WTC11 (cell line): ENCODE measurements at places on chromosomes 5 and 9.

GRCh38 chr9:108060175-108060574 lies 570.6 kb upstream of the KLF4 start:
- no peak overlapping the region for H3K4me3 ChIP-seq
- no peak overlapping the region for H3K27ac ChIP-seq
- H3K27me3 ChIP-seq, result no peaks in the 10 kb centered on the region
- no peaks in the 10 kb centered on the region for H3K36me3 ChIP-seq
- no peak for DNase-seq

- no peak overlapping the region for H3K4me3 ChIP-seq
- peak overlapping the region; percentile 87 for H3K27ac ChIP-seq
- H3K27me3 ChIP-seq, result no peaks in the 10 kb centered on the region
- DNase-seq, result no peak
- peaks cover 43% of the 10 kb centered on the region for H3K4me1 ChIP-seq
These were observed 98.2 kb downstream of the USP20 start for GRCh38 chr9:129933185-129934040.

DNA sequence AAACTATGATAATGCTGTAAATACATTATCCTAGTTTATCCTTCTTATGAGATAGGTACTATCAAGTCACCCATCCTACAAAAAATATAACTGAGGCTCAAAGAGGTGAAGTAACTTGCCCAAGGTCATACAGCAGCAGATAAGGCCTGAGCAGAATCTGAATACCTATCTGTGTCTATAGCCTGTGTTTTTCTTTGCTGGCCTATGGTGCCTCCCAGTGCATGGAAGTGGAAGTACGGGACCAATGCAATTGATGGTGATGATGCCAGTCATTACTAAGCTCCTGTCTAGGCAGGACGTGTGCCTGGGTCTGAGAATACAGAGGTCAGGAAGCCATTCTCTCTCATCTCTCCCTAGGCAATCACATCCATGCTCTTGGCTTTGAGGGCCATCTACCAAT lies 67.8 kb downstream of the FAT2 start:
- no peaks in the 10 kb centered on the region for H3K36me3 ChIP-seq
- H3K27me3 ChIP-seq, result no peaks in the 10 kb centered on the region
- DNase-seq, result peak; percentile 62
- no peak overlapping the region for H3K27ac ChIP-seq

GRCh38 chr5:1368756-1369155 lies 23.9 kb upstream of the CLPTM1L start:
- H3K27me3 ChIP-seq, result peaks cover 2% of the 10 kb centered on the region; the same call in 1 of the 2 replicates
- H3K36me3 ChIP-seq, result no peaks in the 10 kb centered on the region
- H3K4me3 ChIP-seq, result no peak overlapping the region
- peaks cover 12% of the 10 kb centered on the region; the same call in 1 of the 2 replicates for H3K4me1 ChIP-seq

- H3K4me1 ChIP-seq, result peaks cover 37% of the 10 kb centered on the region
- no peaks in the 10 kb centered on the region for H3K27me3 ChIP-seq
- no peak for DNase-seq
These were observed 29.2 kb upstream of the GTF2H2C start for GRCh38 chr5:69530561-69531405.

DNA sequence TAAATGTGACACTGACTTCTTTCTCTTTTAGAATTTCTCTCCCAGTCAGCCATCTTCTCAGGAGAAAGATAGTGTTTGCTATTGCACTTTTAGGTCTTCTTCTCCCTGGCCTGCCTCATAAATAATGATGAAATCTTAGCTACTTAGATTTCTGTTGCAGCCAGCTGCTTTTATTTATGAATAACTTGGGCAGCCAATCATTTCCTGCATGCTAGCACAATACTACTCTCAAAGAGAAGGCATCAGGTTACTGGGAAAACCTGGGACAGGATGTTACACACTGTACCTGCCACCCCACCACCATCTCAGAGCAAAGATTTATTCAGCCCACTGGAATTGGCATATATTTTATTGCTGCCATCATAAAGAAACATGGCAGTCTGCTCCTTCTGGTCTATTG lies 266.6 kb downstream of the PRELID2 start:
- H3K27me3 ChIP-seq, result no peaks in the 10 kb centered on the region
- H3K36me3 ChIP-seq, result peaks cover 6% of the 10 kb centered on the region; the same call in 1 of the 2 replicates
- peaks cover 19% of the 10 kb centered on the region for H3K4me1 ChIP-seq

DNA sequence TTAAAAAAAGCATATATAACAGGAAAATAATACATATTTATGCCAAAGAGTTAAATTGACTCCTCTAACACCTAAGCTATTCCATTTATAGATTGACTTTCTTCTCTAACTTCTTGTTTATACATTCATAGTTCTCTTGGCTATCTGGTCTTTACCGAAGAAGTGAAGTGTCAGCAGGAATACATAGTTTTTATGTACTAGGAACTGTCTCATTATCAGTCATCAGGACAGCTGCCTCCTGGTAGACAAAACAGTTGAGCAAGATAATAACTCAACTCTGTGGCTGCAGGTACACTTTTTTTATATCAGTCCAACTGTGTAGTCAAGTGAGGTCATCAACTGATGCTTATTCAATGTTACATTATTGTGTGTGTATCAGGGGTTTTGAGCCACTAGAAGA lies 1436.0 kb upstream of the NUDT12 start:
- H3K4me3 ChIP-seq, result no peak overlapping the region
- H3K27ac ChIP-seq, result no peak overlapping the region
- no peaks in the 10 kb centered on the region for H3K27me3 ChIP-seq
- no peaks in the 10 kb centered on the region for H3K36me3 ChIP-seq
- no peak for DNase-seq

GRCh38 chr5:116063950-116064349 lies 20.9 kb upstream of the COMMD10 start:
- no peaks in the 10 kb centered on the region for H3K36me3 ChIP-seq
- no peak overlapping the region for H3K27ac ChIP-seq

GRCh38 chr5:178454821-178455479 lies 135.2 kb downstream of the COL23A1 start:
- no peak overlapping the region for H3K27ac ChIP-seq
- H3K4me1 ChIP-seq, result peaks cover 19% of the 10 kb centered on the region
- H3K27me3 ChIP-seq, result no peaks in the 10 kb centered on the region
- H3K4me3 ChIP-seq, result no peak overlapping the region
- no peak for DNase-seq

DNA sequence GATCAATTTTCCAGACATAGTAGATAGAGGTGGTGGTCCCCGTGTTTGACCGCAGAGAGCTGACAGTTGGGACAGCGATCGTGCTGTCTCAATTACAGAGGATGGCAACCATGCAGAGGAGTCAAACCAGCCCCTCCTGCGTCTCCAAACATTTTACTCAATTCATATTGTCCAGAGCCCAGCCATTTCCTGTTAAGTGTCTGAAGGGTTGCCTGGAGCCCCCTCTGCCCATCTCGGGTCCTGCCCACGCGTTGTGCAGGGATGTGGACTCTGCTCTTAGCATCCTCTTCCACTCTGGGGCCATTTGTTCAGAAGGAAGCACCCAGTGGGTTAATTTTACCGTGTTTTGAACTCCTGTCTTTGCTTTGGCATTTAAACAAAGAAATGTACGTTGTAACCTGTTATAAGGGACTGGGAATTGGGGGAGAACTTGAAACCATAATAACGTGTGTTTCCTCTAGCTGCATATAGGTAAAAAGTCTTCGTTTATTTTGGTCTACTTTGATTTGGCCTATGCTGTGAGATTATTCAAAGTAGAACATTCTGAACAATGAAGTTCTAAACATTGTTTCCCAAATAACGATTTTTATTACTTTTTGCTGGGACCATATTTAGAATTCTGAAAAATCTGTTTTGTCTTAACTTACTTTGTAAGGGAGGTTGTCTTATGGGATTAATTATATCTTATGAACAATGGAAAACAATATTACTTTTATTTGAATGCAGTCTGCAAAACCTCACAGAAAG lies 876 bp downstream of the EGFLAM start:
- peaks cover 91% of the 10 kb centered on the region for H3K27me3 ChIP-seq
- H3K4me1 ChIP-seq, result peaks cover 23% of the 10 kb centered on the region
- H3K27ac ChIP-seq, result no peak overlapping the region

- no peak for DNase-seq
- H3K4me1 ChIP-seq, result peaks cover 18% of the 10 kb centered on the region
- H3K27me3 ChIP-seq, result no peaks in the 10 kb centered on the region
- no peak overlapping the region for H3K4me3 ChIP-seq
These were observed 247.5 kb downstream of the PCSK5 start for GRCh38 chr9:76137931-76138330.

- H3K27me3 ChIP-seq, result peaks cover 17% of the 10 kb centered on the region
- H3K27ac ChIP-seq, result no peak overlapping the region
- H3K4me1 ChIP-seq, result peaks cover 8% of the 10 kb centered on the region
- no peaks in the 10 kb centered on the region for H3K36me3 ChIP-seq
These were observed 7.1 kb upstream of the AFAP1L1 start for GRCh38 chr5:149264439-149265067.

DNA sequence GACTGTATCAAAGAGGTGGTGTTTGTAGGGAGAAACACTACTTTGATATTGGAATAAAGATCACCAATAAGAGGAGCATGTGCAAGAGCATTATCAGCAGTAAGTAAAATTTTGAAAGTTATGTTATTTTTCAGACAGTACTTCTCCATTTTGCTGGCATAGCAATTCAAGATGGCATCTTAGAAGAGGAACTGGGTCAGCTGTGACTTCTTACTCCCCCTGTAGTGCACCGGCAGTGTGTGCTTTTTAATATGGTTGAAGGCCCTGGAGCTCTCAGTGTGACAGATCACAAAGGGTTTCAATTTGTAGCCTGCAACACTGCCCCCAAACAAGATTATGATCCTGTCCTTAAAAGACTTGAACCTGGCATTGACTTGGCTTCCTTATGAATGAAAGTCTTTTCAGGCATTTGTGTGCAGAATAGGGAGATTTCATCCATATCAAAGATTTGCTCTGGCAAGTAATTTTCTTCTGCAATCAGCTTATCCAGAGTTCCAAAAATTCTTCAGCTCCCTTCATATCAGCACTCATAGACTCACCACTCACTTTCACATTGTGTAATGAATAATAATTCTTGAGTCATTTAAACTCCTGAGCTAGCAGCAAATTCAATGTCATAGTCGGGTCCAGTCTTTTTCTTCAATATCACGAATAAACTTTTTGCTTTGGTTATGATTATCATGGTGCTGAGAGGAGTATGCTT lies 105.7 kb upstream of the MAMDC2 start:
- H3K27ac ChIP-seq, result no peak overlapping the region
- no peak for DNase-seq
- H3K4me1 ChIP-seq, result no peaks in the 10 kb centered on the region
- peaks cover 6% of the 10 kb centered on the region for H3K27me3 ChIP-seq
- peaks cover 20% of the 10 kb centered on the region for H3K36me3 ChIP-seq

DNA sequence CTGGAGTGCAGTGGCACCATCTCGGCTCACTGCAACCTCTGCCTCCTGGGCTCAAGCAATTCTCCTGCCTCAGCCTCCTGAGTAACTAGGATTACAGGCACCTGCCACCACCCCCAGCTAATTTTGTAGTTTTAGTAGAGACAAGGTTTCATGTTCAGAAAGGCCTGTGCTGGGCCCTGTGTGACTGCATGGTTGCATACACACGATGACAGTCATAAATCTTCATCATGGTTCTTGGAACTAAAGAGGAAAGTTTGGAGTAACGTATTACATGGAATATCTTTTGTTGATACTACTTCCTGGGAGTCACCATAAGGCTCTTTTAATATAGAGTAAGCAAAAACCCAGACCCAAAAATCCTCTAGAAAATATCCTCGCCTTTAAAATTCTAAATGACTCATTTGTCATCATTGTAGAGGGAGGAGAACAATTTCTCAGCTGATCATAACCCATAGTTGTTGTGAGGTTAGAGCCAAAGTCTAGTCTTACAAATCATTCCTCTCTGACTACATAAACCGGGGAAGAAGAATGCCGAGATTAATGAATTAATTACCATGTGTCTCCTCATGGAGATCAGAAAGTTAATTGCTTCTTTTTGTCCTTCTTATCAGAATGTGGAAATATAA lies 47.0 kb downstream of the KLF9 start:
- H3K27ac ChIP-seq, result no peak overlapping the region
- H3K36me3 ChIP-seq, result no peaks in the 10 kb centered on the region
- H3K4me1 ChIP-seq, result no peaks in the 10 kb centered on the region

DNA sequence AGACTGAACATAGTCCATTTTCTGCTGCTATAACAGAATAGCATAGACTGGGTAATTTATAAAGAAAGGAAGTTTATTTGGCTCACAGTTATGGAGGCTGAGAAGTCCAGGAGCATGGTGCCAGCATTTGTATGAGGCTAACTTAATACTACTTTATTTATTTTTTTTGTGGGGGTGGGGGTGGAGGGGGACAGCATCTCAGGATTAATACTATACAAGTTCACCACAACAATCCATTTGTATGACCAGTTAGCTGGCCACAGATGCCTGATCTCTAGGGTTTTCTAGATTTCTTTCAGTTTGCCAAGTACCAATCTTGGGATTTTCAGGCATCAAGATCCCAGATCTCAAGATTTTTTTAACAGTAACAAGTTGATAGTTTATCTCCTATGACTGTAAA lies 20.3 kb downstream of the ANGPTL2 start:
- no peak for DNase-seq
- H3K27ac ChIP-seq, result no peak overlapping the region
- H3K36me3 ChIP-seq, result no peaks in the 10 kb centered on the region
- H3K4me3 ChIP-seq, result no peak overlapping the region
- H3K27me3 ChIP-seq, result no peaks in the 10 kb centered on the region

- no peaks in the 10 kb centered on the region; the same call in 1 of the 2 replicates for H3K27me3 ChIP-seq
- no peak overlapping the region for H3K27ac ChIP-seq
- H3K36me3 ChIP-seq, result no peaks in the 10 kb centered on the region
- peaks cover 20% of the 10 kb centered on the region for H3K4me1 ChIP-seq
These were observed 25.2 kb downstream of the ANKRA2 start for GRCh38 chr5:73540192-73540591.

GRCh38 chr5:57442080-57442839 lies 40.4 kb downstream of the ACTBL2 start:
- no peak overlapping the region for H3K4me3 ChIP-seq
- H3K36me3 ChIP-seq, result no peaks in the 10 kb centered on the region
- no peaks in the 10 kb centered on the region; the same call in none of the 2 replicates for H3K27me3 ChIP-seq

GRCh38 chr9:79939819-79940218 lies 368.1 kb downstream of the TLE4 start:
- H3K27ac ChIP-seq, result no peak overlapping the region
- no peak for DNase-seq
- no peaks in the 10 kb centered on the region for H3K27me3 ChIP-seq
- H3K4me3 ChIP-seq, result no peak overlapping the region
- peaks cover 6% of the 10 kb centered on the region for H3K36me3 ChIP-seq
- H3K4me1 ChIP-seq, result peaks cover 13% of the 10 kb centered on the region

GRCh38 chr5:120568711-120569110 lies 104.6 kb downstream of the PRR16 start:
- H3K27me3 ChIP-seq, result no peaks in the 10 kb centered on the region
- H3K36me3 ChIP-seq, result no peaks in the 10 kb centered on the region
- DNase-seq, result no peak
- no peak overlapping the region for H3K4me3 ChIP-seq
- peaks cover 7% of the 10 kb centered on the region; the same call in 1 of the 2 replicates for H3K4me1 ChIP-seq
- no peak overlapping the region for H3K27ac ChIP-seq

- no peak overlapping the region for H3K27ac ChIP-seq
- no peaks in the 10 kb centered on the region for H3K27me3 ChIP-seq
- H3K4me3 ChIP-seq, result no peak overlapping the region
- no peak for DNase-seq
These were observed 62.5 kb upstream of the ITGA1 start for GRCh38 chr5:52725065-52725746.
